ENCODE measurements at places on chromosomes 6 and 20. TPM values are rescaled to one million over a fixed set of nuclear protein-coding genes. Genes with fewer than 3 reads are reported as not detected.

GRCh38 chr6:148521586-148521985 is 178.9 kb downstream of the SASH1 start:
- DNase-seq: no peak

- DNase-seq: no peak
Measured at GRCh38 chr20:42703744-42704143, 486.0 kb downstream of the PTPRT start.

RIMS4 gene
- 0.05 TPM for total RNA-seq

DNA sequence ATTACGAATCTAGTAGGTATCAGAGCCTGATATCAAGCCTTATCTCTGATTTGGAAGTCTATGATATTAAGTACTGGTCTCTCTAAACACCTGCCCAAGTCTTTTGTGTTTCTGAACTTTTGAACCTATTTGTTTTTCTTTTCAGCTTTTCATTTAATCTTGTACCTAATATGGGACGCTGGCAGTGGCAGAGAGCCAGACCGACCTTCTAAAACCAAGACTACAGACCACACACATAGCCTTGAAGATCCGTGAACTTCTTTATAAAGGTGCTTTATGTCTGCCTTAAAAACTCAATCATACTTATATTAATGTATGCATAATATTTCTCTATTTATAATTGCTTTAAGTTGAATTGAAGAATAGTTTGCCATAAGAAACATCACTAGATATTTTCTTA is 12.6 kb upstream of the PTCHD4 start:
- DNase-seq: no peak

DNA sequence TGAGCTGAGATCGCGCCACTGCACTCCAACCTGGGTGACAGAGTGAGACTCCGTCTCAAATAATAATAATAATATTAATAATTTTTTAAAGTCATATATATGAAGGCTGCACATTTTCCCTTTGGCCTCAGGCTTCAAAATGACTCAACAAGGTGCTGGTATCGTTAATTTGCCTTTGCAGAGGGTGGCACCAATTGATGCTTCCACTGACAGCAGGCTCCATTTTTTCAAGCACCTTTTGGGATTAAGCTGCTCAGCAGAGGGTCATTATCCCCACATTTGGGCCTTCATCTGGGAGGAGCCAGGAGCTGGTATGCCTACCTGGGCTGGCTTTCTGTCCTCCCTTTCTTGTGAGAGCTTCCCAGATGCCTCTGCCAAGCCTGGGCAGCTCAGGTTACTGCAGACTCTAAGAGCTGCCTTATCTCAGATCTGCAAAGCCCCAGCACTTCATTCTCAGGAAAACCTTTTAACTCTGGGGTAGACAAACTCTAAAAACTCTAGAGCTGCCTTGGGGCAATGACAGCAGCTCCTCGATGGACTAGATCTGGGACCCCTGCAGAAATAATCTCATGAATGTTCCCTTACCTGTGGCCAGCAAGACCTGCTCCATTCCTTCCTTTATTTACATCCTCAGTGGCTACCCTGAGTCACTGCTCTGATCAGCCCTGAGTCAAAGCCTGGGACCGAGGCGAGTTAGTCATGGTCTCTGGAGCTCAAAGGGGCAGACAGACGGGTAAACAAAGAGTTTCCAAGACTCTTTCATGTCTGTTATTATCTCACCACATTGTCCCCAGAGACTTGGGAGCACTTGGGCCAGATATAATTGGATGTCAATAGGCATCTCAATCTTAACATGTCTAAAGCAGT is 80.0 kb upstream of the EYA2 start:
- DNase-seq: peak; percentile 62

GRCh38 chr6:43853066-43853650 is 83.1 kb downstream of the VEGFA start:
- DNase-seq: no peak

GRCh38 chr6:33126101-33126714 is 50.4 kb downstream of the HLA-DPB1 start:
- DNase-seq: peak; percentile 35

DNA sequence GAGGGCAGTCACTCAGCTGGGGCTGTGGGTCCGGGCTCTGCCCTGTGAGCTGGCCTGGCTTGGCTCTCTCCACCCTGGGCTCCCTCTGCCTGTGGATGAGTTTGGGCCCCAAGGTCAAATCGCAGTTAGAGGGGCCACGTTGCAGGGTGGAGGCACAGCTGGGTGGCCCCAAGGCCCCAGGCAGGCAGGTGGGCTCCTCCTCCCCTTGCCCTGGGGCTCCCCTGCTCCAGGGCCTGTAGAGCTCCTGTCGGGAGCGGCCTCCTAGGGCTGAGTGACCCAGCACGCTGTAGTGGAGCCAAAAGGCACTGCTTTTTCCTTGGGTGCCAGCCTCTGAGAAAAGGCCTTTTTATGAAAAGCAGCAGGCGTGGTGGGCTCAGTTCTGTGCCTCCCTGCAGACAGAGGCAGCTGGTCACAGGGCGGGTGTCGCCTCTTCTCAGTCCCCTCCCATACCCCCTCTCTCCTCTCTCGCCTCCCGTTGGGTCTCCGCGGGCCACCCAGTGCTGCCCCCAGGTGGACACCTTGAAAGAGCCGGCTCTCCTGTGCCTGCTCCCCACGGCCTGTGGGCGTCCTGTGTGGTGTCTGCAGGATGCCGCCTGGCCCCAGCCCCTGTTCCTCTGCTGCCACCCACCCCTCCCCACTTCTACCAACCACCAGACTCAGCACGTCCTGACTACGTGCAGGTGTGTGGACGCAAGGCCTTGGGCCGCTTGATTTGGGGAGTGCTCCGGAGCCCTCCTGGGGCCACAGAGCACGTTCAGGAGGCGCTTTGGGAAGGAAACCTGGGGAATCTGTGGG is 13.2 kb downstream of the SS18L1 start:
- peak; percentile 46 for DNase-seq

ARFGEF3 gene
- total RNA-seq: 3.8 TPM

DNA sequence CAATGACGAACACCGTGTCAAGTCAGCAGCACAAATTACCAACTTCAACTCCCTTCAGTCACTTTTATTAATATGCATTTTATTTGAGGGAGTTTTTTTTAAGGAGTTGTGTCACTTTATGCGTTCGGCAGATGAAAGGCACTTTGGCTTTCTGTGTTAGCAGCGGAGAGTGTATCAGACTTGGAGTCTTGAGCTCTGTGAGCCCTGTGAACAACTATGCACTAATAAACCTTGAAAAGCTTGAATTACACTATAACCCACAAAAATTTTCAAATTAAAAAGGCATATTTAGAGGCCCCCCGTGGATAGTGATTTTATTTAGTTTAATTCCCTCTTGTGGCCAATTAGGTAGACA is 335.3 kb upstream of the NT5E start:
- DNase-seq: no peak

GRCh38 chr6:38262026-38262425 is 377.7 kb downstream of the BTBD9 start:
- DNase-seq: no peak

RNF182 gene
- 6.5 TPM for total RNA-seq

SMPDL3A gene
- total RNA-seq: 2.4 TPM

SNAP25 gene
- total RNA-seq: 0.39 TPM

- no peak for DNase-seq
Measured at GRCh38 chr6:70315079-70315751, 12.3 kb upstream of the COL9A1 start.

DNA sequence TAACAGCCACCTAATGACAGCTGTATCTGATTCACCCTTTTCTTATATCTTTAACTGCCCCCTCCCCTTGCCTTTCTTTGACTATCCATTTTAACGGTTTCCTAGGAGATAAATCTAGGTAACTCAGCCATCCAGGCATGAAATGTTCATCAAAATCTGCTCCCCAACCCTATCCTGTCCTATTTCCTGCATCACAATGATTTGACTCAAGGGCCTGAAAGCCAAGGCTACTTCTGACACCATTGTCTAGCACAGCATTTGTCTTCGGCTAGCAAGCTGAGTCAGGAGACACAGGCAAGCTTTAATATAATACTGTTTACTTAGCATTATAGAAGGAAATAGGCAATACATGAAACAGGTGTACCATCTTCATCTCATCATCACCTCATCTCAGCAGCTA is 31.6 kb upstream of the MANEA start:
- no peak for DNase-seq

DNA sequence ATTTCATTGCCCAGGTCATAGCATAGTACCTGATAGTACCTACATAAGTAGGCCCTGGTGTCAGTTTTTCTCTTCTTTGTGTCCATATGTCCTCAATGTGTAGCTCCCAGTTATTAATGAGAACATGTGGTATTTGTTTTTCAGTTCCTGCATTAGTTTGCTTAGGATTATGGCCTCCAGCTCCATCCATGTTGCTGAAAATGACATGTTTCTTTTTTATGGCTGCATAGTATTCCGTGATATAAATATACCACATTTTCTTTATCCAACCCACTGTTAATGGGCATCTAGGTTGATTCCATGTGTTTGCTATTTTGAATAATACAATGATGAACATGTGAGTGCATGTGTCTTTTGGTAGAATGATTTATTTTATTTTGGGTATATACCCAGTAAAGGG is 641.6 kb downstream of the RFPL4B start:
- no peak for DNase-seq

CRISP2 gene
- total RNA-seq: not detected

DNA sequence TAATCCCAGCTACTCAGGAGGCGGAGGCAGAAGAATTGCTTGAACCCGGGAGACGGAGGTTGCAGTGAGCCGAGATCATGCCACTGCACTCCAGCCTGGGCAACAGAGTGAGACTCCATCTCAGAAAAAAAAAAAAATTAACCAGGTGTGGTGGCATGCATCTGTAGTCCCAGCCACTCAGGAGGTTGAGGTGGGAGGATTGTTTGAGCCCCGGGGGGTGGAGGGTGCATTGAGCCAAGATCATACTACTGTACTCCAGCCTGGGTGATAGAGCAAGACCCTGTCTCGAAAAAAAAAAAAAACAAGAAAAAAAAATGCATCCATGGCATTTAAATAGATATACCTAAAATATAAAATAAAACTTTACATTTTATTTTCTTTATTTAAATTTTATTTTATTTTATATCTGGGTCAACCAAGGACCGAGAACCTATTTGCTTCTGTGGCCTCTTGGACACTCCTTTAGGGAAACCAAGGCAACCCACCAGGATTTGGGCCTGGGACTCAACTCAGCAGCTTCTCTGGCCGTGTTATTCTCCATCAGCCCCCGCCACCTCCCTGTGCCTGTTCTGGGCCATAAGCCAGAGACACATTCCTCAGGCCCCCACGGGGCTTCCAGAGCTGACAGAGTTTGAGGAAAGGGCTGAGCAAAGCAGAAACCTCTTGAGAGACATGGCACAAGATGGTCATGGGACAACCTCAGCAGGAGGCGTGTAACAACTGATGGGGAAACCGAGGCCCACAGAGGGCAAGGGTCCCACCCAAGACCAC is 6.2 kb downstream of the SNTA1 start:
- DNase-seq: no peak

DNA sequence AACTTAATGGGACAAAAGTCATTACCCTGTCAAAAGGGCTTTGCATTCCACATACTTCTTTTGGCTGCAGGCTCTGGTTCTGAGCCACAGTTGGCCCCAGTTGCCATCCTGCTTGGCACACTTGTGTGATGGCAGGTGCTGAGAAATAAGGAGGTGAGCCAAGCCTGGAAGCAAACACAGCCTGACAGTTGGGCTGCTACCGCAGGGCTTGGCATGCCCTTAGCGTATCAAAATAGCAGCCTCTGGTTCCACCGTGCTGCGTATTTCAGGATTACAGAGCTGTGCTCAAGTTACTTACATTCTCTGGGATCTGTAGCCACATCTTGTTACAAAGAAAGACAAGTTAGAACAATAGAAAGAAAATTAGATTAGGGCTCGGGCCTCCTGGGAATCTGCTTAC is 11.1 kb downstream of the MTHFD1L start:
- no peak for DNase-seq

DNA sequence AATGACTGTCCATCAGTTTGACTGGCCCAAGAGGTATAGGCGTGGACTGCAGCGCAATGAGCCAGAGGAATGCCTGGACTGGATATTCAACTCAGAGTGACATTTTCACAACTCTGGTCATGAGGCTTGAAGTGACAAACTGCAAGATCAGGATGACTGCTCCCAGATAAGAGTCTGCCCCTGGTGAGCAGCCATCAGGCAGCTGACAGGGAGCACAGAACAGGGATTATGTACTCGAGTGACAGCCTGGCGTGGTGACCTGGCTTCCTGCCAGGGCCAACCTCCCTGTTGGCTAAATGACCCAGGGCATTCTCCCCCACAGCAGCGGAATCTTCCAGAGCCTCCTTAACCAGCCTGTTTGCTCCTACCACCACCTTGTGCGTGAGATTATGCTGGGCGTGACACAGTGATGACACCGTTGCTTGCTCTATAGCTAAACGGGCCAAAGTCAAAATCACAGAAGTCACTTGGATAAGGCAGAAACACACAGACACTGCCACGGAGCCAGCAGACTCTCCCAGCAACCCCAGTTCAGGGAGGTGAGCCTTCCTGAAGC is 209.1 kb upstream of the JARID2 start:
- no peak for DNase-seq

GRCh38 chr6:142796571-142796970 is 148.4 kb downstream of the HIVEP2 start:
- DNase-seq: no peak
